Stimulated activated CD8-positive, alpha-beta memory T cell treated with anti-CD3 and anti-CD28 coated beads, Interleukin-4, amount 100 ng/mL, for 1 hour (primary cell): ENCODE measurements at places on chromosomes 5 and 9.

- DNase-seq = no peak
Measured at GRCh38 chr5:150780816-150781221, 2.3 kb downstream of the SMIM3 start.

GRCh38 chr5:123722451-123722850 lies 210.5 kb downstream of the CSNK1G3 start:
- DNase-seq = no peak

DNA sequence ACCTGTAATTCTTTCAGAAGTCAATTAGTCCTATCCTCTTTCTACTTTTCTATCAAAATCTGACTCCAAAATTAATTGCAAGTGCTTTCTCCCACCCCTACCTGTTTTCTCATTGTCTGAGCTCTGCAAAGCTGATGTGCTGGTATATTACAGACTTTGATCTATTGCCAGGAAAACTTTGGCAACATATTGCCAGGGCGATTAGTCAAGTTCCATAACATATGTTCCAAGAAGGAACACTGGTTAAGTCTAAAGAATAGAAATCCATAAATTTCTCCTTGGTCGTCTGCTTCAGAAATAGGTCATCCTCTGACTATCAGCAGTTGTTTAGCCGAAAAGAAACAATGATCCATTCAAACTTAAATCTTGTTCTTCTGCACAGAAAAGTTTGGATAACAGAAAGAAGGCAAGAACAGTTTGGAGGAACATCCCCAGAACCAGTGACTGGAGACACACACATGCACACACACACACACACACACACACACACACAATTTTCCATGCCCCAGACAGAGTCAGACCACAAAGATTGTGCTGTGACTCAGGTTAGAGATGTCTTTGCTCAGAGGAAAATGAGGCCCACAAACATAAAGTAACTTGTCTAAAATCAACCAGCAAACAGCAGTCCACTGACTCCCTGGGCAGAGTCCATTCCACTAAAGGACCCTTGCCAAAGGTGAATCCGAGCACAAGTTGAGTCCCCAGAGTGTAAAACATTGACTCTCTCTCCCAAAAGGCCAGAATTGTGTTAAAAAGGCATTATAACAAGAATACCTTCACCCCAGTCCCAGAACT lies 202.1 kb downstream of the DEPDC1B start:
- DNase-seq = no peak

- no peak for DNase-seq
Measured at GRCh38 chr5:156339139-156339841, 12.3 kb downstream of the SGCD start.

DNA sequence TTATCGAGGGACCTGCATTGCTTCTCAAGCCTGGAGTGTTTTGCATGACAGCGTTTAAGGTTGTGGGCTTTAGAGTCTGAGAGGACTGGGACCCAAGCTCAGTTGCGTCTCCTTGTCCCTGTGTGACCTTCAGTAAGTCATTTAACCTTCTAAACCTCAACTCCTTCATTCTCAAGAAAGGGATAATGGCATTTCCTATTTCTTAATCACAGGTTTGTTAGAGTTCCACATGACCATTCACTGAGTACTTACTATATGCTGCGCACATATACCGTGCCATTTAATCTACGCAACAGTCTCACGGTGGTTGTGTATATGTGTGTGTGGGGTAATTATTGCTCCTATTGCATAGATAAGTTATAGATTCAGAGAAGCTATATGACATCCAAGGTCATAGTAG lies 76.3 kb downstream of the MACROH2A1 start:
- DNase-seq = no peak

DNA sequence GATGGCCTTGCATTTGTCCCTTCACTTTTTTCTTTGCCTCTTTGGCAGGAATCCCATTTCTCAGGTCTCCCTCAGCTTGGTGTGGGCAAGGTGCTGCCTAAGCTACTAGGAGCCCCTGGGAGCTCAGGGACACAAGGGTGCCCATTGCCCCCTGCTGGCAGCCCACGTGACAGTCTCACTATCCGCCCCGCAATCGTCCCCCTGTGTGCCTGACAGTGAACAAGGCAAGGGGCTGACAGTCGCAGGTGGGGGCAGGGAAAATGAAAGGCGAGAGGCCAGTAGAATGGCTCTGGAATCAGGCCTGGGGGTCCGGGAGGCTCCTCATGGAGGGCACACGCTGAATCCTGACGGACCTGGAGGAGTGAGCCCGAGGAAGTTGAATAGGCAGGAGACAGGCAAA lies 2.0 kb upstream of the PCDH12 start:
- DNase-seq = no peak
